RPMI7951 (cell line): ENCODE measurements at places on chromosomes 2 and 18.
A peak's percentile ranks its signal among the peaks of the same experiment; 100 is the strongest.

GRCh38 chr2:12333293-12333692 lies 383.4 kb upstream of the TRIB2 start:
- no peak for DNase-seq

GRCh38 chr2:160157861-160158829 lies 41.9 kb downstream of the ITGB6 start:
- DNase-seq: peak; percentile 51

- no peak for DNase-seq
Measured at GRCh38 chr2:210172219-210172575, 988 bp upstream of the KANSL1L start.

- no peak for DNase-seq
Measured at GRCh38 chr2:96591494-96591893, 46.6 kb downstream of the KANSL3 start.

DNA sequence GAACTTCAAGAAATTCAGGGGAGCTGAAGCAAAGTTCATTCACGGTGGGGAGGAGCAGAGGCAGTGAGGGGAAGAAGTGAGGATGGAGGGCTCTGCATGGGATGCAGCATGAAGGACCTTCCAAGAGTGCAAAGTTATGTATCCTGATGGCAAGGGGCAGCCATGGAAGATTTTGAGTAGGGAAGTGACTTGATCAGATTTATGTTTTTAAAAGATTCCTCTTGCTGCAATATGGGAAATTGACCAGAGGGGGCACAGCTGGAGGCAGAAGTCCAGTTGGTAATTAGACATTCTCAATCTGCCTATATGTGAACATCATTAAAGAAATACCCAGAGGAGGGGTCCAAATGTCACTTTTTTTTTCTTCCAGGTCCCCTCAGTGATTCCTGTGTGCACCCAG lies 21.5 kb upstream of the ANXA4 start:
- DNase-seq: peak; percentile 20

GRCh38 chr18:76370201-76370600 lies 124.8 kb downstream of the ZNF516 start:
- DNase-seq: no peak

- DNase-seq: peak; percentile 90
Measured at GRCh38 chr18:415617-416612, 84.6 kb downstream of the COLEC12 start.

DNA sequence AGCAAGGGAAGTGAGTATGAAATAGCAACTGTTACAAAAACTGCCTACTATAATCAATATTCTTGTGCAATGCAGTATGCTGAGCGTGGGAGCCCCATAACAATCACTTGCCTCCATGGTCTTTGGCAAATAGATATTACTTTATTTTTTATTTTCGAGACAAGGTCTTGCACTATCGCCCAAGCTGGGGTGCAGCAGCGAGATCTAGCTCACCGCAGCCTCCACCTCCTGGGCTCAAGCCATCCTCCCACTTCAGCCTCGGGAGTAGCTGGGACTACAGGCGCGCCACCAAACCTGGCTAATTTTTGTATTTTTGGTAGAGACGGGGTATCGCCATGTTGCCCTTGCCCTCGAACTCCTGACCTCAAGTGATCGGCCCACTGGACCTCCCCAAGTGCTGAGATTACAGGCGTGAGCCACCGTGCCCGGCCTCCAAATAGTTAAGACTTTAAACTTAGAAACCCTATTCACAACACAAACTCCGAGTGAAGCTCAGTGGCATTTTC lies 1.2 kb upstream of the CCNT2 start:
- peak; percentile 21 for DNase-seq

GRCh38 chr2:170651624-170652325 lies 63.4 kb upstream of the SP5 start:
- DNase-seq: no peak

GRCh38 chr2:113834051-113834730 lies 55.7 kb upstream of the ACTR3 start:
- no peak for DNase-seq

DNA sequence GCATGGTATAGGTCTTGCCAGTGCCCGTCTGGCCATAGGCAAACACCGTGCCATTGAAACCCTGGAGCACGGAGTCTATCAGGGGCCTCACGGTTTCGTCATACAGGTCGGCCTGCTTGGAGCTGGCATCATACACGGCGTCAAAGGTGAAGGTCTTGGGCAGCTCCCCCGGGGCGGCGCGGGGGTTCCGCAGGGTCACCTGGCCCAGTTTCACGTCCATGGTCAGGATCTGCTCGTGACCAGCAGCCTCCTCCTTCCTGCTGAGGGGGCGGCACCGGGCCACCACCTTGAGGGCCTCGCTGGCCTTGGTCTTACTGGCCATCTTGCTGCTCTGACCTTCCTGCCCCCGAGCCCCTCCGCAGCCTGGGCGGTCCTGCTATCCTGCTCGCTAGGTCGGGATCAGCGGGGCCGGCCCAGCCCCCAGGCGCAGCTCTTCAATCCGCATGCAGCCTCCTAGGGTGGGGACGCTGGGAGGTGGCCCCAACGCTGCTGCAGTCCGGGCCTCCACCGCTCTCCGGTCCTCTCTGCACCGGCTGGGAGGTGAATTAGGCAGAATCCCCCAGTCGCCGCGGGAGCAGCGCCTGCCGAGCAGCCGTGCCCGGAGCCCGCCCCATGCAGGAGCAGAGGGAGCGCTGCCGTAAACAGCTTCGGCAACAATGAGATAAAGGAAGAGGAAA lies 563 bp downstream of the KIF3C start:
- peak; percentile 15 for DNase-seq

DNA sequence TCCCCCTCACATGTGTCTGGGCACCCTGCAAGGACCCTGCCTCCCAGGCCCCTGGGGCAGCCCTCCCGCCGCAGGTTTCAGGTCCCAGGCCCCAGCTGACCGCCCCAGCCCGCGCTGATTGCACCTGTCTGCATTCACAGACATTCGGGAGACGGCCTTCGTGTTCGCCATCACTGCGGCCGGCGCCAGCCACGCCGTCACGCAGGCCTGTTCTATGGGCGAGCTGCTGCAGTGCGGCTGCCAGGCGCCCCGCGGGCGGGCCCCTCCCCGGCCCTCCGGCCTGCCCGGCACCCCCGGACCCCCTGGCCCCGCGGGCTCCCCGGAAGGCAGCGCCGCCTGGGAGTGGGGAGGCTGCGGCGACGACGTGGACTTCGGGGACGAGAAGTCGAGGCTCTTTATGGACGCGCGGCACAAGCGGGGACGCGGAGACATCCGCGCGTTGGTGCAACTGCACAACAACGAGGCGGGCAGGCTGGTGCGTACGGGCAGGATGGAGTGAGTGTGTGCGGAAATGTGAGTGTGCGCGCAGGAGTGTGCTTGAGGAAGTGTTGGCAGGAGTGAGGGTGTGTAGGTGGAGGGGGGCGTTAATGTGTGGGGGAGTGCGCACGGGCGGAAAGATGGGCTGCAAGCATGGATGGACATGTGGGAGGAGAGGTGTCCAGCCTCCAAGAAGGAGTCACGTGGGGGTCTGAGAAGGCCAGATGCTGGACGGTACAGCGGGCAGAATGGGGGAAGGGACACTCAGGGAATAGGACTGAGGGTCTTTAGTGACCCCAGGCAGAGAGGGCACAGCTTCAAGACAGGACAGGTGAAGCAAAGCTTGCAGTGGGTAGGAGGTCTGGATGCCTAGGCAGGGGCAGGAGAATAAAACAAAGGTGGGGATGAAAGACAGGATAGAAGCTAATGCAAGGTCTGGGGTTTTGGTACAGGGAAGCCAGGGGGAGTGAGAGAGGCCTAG lies 9.0 kb upstream of the WNT10A start:
- no peak for DNase-seq

DNA sequence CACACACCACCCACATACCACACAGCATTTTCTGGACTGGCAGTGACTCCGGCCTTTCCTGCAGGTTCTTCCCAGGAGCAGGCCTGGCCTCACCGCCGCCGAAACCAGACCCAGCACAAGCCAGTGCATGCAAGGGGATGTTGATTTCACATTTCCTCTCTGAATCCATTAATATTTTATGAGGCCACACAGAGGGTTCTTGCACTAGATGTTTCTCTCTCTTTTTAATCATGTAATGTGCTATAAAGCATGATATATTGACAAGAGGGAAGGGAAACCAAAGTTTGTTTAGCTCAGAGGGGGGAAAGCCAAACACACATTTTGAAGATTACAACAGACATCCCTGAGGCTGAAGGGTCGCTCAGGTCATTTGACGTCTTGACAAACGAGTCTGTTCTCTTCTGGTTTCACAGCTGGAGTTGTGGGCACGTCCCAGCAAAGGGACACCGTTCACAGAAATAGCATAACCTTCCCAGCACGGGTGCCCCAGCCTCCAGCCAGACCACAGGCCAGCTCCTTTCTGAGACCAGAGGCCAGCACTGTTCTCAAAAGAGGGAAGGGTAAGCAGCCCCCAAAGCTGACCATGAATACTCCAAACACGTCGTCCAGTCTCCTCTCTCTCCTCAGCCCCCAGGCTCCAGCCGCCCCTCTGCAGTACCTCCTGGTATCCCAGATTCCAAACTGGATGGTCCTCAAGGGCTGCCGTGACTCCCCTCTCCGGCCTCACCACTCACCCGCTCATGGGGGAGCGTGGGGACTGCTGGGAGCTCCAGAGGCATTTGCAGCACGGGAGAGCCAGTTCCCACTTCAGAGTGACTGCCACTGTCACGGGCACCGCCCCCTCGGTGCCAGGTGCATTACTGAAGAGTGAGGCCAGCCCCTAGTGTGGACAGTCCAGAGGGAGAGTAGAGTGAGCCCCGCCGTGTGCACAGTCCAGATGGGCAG lies 340.3 kb upstream of the SALL3 start:
- no peak for DNase-seq

DNA sequence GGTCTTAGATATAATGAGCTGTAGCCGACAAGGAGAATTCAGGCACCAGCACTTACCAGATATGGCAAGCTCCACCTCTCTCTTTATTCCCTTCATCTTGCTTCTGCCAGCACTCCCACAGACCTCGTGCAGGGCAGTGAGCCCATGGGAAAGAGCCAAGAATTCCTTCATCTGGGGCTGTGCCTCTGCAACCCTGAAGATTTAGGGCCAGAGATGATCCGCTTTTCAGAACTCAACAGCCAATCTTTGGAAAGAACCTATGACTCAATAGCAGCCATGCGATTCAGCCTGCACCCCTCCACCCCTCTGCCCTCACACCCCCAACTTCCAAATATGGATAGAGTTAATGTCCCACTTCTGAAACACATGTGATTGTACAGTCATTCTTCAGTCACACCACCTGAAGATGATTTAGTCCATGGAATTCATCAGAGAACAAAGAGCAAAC lies 533.7 kb upstream of the TNP1 start:
- peak; percentile 95 for DNase-seq

DNA sequence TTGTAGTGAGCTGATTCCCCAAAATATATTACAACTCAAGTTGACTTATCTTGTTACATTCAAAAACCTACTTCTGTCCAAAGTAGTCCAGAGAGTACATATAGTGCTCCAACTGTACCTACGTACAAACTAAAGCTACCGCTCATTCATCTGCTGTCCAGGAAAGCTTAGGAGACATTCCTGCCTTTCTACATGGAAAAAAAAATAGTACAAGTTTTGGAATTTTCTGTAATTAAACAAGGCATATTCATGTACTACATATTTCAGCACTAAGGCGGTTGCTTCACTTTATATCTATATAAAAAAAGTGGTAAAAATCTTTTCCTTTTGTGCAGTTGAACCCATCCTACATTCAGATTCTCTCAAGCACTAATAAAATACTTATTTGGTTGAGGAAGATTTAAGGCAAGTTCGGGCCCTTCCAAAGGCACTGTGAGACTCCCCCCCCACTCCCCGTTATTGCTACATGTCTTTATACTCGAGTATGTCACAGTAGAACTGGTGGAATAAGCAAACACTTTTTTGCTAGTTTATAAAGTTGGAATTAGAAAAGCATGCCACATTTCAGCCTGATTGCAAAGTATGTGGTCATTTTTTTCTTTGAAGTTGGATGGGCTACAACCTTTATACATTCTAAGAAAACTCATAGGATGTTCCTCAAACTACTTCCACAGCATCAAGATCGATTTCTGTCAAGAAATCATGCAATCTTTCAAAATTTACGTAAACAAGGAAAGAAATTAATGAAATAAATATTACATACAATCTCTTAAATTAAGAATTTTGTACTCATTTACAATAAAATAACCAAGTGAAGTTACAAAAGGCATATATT lies 3.7 kb downstream of the ZFP36L2 start:
- peak; percentile 28 for DNase-seq

DNA sequence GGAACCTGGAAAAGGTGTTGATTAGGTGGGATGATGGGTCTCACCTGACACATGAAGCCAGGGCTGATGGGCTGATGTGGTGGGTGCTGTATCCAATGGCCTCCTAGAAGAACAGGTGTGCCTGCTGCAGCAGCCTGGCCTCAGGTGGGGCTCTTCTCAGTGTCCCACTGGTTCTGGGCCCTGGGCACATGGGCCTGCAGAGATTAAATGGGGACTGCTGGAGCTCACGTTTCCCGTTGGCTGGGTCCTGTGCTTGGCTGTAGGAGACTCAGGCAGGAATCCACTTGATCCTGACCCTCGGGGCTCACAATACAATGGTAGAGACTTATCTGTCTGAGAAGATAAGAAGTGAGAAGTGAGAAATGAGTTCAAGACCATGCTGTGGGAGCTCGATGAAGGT lies 170.9 kb downstream of the KCNS3 start:
- DNase-seq: no peak

- no peak for DNase-seq
Measured at GRCh38 chr2:62335612-62336011, 139.7 kb downstream of the B3GNT2 start.

- DNase-seq: no peak
Measured at GRCh38 chr2:7891312-7891711, 790.5 kb upstream of the ID2 start.

DNA sequence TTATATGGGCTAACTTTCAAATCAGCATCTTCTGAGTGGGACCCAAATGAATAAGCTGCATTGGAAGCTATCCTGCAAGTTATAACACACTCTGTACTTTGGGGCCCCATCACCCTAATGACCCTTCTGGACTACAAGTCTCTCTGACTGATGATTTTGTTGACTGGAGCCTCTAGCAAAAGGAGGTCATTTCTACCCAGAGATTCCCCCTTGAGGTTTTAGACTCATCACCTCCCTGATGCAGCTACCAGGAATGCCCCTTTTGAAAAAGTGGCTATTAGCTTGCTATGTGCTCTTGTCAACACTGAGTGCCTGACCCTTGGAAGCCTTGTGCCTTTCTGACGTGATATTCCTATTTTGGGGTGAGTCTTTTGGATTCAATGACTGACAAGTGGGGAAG lies 54.5 kb upstream of the NEMP2 start:
- no peak for DNase-seq
